Naive thymus-derived CD8-positive, alpha-beta T cell (primary cell): ENCODE measurements at places on chromosomes 2 and 18. TPM values are rescaled to one million over a fixed set of nuclear protein-coding genes. Genes with fewer than 3 reads are reported as not detected.
A peak's percentile ranks its signal among the peaks of the same experiment; 100 is the strongest.

DNA sequence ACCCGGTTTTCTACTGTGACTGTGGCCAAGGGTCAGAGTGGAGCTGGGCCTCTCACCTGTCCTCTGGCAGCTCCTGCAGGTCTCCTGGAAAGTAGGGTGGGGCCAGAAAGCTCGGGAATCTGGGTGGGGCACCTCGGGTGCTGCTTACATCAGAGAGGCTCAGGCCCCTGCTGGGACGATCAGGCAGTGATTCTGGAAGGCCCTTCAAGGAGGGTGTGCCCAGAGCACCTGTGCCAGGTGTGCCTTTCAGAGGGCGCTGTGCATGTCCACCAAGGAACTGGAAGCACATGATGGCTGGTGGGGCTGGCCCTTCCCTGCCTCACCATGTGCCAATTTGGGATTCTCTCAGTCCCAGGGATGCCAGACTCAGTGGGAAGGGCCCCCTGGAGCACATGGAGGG is 44.0 kb downstream of the ATP6V1C2 start:
- no peak for DNase-seq
- peaks cover 5% of the 10 kb centered on the region for H3K27me3 ChIP-seq

GRCh38 chr2:195533771-195534642 is 123.0 kb upstream of the SLC39A10 start:
- peak; percentile 71 for DNase-seq
- H3K27me3 ChIP-seq: no peaks in the 10 kb centered on the region
- H3K36me3 ChIP-seq: peaks cover 9% of the 10 kb centered on the region
- peaks cover 84% of the 10 kb centered on the region for H3K4me1 ChIP-seq

- no peaks in the 10 kb centered on the region for H3K4me1 ChIP-seq
- H3K36me3 ChIP-seq: no peaks in the 10 kb centered on the region
- no peak overlapping the region for H3K4me3 ChIP-seq
- no peak for DNase-seq
- no peaks in the 10 kb centered on the region for H3K27me3 ChIP-seq
Measured at GRCh38 chr2:67631483-67631882, 234.3 kb downstream of the ETAA1 start.

DNA sequence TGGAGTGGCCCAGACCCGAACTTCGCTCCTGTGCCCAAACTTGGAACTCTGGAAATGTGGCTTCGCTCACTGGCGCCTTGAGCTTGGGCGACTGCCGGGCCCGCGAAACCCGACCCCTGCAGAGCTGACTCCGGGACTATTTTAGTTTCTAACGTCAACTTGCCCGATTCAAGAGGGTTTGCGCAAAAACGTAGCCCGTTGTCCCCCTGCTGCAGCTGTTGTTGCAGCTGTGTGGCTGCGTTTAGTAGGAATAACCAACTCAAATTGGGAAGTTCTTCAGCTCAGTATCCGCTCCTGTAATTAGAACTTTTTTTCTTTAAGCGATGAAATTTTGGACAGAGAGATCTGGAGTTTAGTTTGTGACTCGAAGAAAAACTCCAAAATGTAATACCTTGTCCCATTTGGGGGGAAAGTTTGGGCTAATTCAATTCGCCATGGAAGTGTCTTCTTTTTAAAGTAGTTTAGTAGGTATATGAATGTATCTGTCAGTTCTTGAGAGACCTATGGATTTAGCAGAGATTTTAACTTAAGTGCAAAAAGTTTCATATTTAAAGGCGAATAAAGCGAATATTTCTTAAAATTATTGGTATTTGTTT is 559 bp downstream of the MYL12A start:
- H3K4me1 ChIP-seq: peaks cover 20% of the 10 kb centered on the region
- peaks cover 19% of the 10 kb centered on the region for H3K36me3 ChIP-seq
- peak overlapping the region; percentile 100 for H3K27ac ChIP-seq
- no peak for DNase-seq
- no peaks in the 10 kb centered on the region for H3K27me3 ChIP-seq
- H3K4me3 ChIP-seq: peak overlapping the region; percentile 97

The GALR1 gene
- not detected for total RNA-seq
